Sigmoid colon (tissue), 7 donors: ENCODE measurements at places on chromosomes 2 and 18. TPM values are rescaled to one million over a fixed set of nuclear protein-coding genes. Genes with fewer than 3 reads are reported as not detected.

Gene FKBP1B
- 3.1 TPM for total RNA-seq

Gene KIF1A
- total RNA-seq = 8.6 TPM

Gene FEV
- total RNA-seq = not detected

DNA sequence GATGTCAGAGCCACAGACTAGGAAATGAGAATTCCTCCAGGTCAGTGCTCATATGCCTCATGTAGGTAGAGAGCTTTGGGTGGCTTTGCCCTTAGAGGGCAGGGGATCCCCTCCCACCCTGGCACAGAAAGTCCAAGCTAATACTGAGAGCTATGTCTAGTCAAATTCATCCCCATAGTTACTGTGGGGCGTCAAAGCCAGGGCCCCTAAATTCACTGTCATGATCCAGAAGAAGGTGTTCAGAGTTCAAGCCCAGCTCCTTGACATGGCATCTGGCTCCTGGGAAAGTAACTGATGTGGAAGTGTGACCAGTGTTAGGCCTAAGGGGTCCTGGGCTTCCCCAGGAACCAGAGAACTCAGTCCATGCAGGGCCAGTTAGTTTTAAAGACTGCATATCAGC is 1.8 kb downstream of the THNSL2 start:
- H3K4me3 ChIP-seq = no peak overlapping the region
- peaks cover 14% of the 10 kb centered on the region for H3K4me1 ChIP-seq
- no peaks in the 10 kb centered on the region for H3K27me3 ChIP-seq
- no peaks in the 10 kb centered on the region for H3K36me3 ChIP-seq
- H3K27ac ChIP-seq = peak overlapping the region; percentile 79

DNA sequence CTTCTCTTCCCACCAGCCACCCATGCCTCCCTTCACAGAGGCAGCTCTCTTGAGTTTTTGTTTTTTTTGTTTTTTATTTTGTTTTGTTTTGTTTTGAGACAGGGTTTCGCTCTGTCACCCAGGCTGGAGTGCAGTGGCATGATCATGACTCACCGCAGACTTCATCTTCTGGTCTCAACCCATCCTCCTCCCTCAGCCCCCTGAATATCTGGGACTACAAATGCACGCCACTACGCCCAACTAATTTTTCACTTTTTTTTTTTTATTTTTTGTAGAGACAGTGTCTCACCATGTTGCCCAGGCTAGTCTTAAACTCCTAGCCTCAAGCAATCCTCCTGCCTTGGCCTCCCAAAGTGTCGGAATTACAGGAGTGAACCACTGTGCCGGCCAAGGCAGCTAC is 161.4 kb downstream of the TRABD2A start:
- DNase-seq = no peak
- H3K4me3 ChIP-seq = no peak overlapping the region
